NCI-H526 (cell line): ENCODE measurements at places on chromosomes 11 and 22.

DNA sequence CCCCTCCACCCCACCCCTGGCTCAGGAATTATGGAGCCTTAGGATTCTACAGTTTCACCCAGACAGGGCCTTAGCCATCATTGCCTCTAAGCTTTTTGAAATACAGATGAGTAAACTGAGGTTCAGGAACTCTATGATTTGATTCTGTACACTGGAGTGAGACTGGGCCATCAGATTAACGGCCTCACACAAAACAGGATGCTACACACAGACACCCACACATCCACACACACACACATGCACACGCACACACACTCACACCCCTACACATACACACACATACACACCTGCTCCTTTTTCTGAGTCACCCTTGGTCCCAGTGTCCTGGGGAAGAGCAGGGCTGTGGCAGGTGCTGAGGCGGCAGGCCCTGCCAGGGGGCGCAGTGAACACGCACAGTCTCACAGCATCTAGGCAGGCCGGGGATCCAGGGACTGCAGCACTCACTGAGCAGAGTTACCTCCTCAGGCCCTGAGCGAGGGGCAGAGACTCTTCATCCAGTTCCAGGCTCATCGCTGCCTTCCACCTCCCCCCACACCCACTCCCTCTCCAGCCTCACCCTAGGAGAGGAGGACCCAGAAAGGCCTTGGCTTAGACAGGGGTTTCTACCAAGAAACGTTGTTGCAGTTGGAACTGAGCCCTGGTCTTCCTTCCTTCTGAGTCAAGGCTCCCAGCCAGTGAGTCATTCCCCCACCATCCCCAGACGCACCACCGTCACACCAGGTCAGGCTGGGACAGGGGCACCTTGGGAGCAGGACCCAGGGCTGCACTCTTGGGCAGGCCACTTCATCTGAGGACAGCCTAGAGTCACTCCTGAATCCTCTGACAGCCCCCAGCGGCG, 89.8 kb upstream of the PARVA start:
- DNase-seq: peak; percentile 74

- DNase-seq: peak; percentile 92
These were observed 56.3 kb upstream of the ZBTB44 start for GRCh38 chr11:130370845-130371590.

DNA sequence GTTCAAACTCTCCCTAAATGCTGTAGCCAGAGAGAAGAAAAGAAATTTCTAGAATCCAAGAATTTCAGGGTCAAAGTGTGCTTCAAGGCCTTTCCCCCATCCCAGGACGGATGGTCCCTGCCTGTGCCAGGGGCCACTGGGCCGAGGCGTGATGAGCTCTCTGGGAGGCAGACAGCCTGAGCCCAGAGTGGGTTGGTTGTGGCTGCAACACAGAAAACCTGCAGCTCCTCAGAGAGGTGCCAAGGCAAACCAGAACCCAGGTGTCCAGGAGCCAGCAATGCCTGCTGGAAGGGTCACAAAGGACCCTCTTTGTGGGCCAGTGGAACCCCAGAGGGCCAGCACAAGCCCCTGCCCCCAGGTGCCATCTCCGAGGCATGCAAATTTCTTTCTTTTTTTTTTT, 2.6 kb upstream of the APOL6 start:
- DNase-seq: no peak

DNA sequence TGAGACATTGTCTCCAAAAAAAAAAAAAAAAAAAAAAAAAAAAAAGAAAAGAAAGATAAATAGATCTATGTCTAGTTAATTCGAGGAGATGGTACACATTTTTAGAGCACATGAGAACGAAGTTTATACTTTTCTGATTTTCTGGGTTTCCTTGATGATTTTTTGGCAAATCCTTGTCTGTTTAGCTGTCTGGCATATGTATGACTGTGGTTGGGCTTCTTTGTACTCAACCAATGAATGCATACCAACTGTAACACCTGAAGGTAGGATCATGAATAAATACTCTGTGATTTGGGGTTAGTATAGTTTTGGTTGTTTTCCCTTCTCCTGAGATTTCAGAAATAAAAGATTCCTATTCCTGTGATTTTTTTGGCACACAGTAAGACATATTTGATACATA, 63.1 kb downstream of the ARHGEF12 start:
- no peak for DNase-seq

- DNase-seq: no peak
These were observed 196.3 kb downstream of the CTTN start for GRCh38 chr11:70594606-70595005.

- DNase-seq: no peak
These were observed 29.1 kb downstream of the ZBED4 start for GRCh38 chr22:49882519-49883293.

DNA sequence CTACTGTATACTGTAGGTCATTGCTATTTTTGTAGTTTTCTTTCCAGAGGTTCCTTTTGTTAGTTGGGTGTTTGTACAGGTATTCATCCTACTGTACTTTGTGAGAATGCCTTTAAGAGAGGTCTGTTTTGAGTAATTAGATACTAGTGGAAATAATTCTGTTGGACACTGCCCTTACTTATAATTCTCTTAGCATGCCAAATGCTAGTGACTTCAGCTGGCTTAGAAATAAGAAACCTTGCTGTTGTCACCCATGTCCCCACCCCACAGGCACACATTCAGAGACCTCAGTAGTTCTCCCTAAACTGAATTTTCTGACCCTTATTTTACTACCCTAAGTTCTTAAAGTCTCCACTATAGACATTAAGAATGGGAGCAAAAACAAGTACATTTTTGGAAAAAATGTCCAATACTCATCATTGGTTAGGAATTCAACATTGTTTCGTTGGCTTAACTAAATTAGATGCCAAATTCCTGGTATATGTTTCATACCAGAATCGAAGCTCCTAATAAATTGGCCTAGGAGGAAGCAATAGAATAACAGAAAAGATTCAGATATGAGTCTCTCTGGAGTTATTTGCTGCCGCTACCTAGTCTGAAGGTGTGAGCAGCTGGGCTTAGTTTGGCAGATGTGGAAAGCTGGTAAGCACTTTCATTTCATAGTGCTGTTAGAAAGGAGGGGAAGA, 28.4 kb downstream of the ZNF143 start:
- no peak for DNase-seq

- DNase-seq: no peak
These were observed 56.1 kb upstream of the SLC35C1 start for GRCh38 chr11:45748801-45749200.

GRCh38 chr11:73141309-73142127, 600 bp downstream of the FCHSD2 start:
- peak; percentile 93 for DNase-seq

- DNase-seq: no peak
These were observed 11.7 kb downstream of the SERGEF start for GRCh38 chr11:18001191-18001590.

DNA sequence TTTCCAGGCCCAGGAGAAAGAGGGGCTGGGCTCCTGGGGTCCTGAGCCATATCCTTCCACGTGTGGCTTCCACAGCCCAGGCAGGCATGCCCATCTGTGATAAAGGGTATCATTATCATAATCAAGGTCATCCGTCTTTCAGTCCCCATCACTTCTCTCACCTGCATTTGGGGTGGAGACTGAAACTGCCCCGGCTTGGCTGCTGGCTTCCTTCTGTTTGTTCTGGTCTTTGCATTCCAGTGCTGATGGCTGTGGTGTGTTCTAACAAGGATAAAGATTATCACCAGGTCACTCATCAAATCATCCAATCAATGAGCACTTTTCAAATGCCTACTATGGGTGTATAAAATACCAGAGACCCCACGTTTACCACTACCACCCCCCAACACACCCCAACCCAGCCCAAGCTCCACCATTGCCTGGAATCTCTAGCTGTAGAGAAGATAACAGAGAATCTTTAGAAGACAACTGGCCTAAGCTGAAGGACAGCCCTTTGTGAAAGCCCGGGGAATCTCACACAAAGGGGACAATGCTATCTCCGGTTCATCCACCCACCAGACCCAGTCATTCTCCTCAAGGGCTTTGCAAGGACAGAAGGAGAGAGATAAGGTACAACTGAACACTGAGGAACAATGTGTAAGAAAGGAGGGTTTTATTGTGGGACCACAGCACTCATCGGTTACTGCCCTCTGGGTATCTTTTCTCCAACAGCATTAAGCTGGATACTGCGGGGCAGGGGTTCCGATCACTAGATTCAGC, 54.9 kb downstream of the AHNAK start:
- no peak for DNase-seq

DNA sequence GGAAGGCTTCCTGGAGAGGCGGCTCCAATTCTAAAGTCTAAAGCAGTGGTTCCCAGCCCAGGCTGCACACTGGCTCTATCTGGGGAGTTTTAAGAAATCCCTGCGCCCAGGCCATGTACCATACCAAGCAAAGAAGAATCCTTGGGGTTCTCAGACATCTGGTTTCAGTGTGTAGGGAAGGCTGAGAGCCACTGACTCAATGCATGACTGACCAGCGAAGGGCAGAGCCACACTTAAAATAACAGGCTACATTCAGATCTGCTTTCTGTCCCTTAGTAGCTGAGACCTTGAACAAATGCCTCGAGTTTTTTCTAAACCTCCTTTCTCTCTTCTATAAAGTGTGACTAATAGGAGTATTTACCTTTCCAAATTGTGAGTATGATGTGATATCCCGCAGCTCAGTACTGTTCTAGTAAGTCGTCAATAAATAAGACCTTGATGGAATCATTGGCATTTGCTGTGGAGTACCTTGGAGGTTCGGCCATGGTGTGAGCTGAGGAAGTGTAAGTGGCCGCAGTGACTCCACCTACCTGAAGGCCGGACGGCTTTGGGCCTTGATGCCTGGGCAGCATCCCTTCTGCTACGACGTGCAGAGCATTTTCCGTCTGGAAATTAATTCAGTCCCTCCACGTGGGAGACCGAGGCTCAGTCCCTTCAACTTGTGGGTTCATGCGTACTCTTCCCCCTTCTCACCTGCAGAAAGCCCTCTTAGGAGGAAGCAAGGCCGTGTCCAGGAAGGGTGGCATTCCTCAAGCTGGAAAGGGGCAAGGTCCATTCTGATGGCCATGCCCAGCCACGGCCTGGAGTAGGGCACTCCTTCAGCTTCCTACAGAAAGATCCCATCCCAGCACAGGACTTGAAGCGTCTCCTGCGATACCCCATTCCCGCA, 25.1 kb downstream of the GLB1L2 start:
- DNase-seq: no peak

DNA sequence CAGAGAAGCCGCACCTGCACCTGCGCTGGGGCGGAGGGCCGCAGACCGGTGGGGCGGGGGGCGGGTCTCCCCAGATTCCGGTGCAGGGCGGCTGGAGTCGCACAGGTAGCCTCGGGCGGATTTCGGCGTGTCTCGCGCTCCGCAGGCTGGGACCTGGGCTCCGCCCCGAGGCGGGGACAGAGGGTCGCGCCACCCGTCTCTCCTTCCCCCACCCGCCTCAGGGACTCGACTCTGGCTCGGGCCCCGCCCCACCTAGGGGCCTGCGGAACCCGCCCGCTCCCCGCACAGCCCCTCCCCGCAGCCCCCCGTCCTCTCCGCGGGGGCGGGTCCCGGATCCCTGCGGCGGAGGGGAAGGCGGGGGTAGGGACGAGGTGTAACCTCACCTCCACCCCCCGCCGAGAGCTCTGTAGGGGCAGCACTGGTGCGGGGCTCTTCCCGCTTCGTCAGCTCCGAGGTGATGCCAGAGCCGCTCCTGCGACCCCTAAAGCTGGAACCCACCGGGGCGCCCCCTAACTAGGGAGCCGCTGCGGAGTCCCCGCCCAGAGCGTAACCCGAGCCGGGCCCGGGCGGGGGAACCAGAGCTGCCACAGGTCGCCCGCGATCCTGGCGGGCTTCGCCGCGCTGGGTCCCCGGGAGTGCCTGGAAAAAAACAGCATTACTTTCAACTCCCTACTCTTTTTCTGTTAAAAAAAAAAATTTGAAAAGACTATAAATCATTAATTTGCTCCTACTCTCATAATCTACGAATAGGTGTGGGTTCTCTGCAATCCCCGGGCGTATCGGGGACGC, at the start of gene SLC29A2:
SLC29A2 (minus strand) TSS at position 134 of the 789 bp plus-strand sequence. CDS start 169 bp downstream, outside the sequence.
- DNase-seq: peak; percentile 99

GRCh38 chr11:8709002-8709672, 26.5 kb downstream of the RPL27A start:
- DNase-seq: no peak

DNA sequence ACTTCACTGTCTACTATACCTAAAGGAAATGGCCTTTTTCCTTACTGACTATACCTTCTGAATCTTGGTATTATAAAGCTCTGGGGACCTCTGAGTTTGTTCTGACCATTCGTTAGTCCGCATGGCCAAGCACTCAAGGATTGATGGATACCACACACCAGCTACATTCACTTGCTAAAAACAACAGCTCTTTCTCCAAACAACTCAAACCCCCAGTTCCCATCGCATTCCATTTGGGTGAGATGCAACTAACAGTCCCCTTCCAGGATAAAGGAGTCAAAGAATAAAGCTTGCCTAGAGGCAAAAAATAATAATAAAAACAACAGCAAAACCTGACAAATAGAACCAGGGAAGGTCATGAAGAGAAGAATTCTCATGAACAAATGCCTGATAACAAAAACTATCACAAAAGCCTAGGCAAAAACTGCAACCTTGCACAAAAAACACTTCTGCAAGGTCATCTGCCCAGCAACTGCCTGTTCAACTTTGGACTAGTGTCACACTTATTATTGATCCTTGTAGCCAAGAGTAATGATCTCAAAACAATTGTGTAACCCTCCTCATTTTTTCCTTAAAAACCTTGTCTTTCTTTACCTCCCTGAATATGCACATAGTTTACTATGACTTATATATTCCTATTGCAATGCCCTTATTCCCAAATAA, 139.0 kb upstream of the GUCY1A2 start:
- DNase-seq: no peak

GRCh38 chr11:45655347-45655756, 10.1 kb downstream of the CHST1 start:
- peak; percentile 59 for DNase-seq

DNA sequence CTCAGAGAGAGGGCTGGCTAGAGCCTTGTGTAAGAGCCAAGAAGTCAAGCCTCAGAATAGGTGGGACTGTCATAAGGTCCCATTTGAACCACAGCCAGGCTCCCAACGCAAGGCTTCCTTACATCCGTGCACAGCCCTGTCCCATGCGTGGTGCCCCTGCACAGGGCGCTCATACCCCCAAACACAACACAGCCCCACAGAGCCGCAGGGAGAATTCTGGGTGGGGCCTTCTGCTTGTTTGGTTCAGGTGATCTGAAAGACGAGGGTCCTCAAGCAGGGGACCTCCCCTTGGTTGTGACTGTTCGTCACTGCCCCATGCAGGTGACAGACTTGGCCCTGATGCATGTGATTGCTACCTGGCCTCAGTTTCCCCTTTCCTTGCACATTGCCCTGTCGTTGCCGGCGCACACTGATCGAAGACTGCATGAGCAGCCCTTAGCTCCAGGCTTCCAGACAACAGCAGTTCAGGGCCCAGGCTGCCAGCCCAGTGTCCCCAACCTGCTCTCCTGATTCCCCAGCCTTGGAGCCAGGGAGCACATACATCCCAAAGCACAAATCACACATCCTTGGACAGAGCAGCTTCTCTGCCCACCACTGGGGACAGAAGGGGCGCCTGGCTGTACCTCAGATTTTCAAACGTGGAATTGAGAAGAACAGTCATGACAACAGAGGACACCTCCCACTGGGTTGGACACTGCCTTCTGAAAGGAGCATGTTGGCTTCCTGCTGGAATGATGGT, 22.1 kb downstream of the GNAZ start:
- DNase-seq: no peak

- no peak for DNase-seq
These were observed 42.3 kb downstream of the IGF2 start for GRCh38 chr11:2096919-2097301.

- DNase-seq: no peak
These were observed 581.0 kb upstream of the CHORDC1 start for GRCh38 chr11:90803831-90804230.
